ENCODE measurements at places on chromosomes 4 and X.
A peak's percentile ranks its signal among the peaks of the same experiment; 100 is the strongest.

- DNase-seq = no peak
- H3K4me3 ChIP-seq = no peak overlapping the region
- H3K27me3 ChIP-seq = no peaks in the 10 kb centered on the region
- no peak overlapping the region for H3K27ac ChIP-seq
- peaks cover 18% of the 10 kb centered on the region for H3K4me1 ChIP-seq
Measured at GRCh38 chr4:146333187-146333894, 119.0 kb downstream of the REELD1 start.

- H3K4me3 ChIP-seq = no peak overlapping the region
- DNase-seq = no peak
- no peaks in the 10 kb centered on the region for H3K36me3 ChIP-seq
- H3K27ac ChIP-seq = no peak overlapping the region
Measured at GRCh38 chr4:171710743-171711142, 102.5 kb upstream of the GALNTL6 start.

DNA sequence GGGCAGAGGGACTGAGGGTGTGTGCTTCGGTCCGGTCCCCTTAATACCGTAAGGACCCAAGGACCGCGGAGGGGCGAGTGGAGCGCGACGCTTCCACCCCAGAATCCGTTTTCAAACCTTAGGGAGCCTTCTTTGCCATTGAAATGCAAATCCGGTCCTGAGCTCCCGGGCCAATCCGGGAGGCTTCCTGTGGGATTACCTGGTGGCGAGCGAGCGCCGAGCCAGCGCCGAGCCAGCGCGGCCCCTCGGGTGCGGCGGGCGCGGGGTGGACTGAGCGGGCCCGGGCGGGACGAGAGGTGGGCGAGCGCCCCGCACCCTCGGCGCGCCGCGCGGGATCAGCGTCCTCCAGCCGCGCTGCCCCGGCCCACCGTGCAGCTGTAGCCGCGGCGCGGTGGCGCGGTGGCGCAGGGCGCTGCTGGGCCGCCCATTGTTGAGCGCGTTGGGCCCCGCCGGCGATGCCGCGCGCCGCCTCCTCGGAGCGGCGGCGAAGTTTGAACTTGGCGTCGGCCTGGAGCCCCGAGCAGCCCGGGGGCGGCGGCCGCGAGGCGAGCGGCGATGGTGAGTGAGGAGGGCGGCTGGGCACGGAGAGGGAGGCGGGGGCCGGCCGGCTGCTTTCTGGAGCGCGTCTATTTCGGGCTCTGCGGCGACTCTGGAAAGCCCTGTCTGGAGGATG lies 208.7 kb downstream of the SOWAHB start:
- H3K4me3 ChIP-seq = peak overlapping the region; percentile 65
- no peaks in the 10 kb centered on the region for H3K36me3 ChIP-seq
- H3K4me1 ChIP-seq = peaks cover 25% of the 10 kb centered on the region
- peaks cover 19% of the 10 kb centered on the region for H3K27me3 ChIP-seq

GRCh38 chr4:149344436-149344835 lies 471.2 kb downstream of the IQCM start:
- H3K36me3 ChIP-seq = no peaks in the 10 kb centered on the region
- no peak for DNase-seq

- H3K4me3 ChIP-seq = no peak overlapping the region
- H3K27me3 ChIP-seq = no peaks in the 10 kb centered on the region
- H3K36me3 ChIP-seq = no peaks in the 10 kb centered on the region
- peaks cover 40% of the 10 kb centered on the region for H3K4me1 ChIP-seq
- no peak for DNase-seq
- H3K27ac ChIP-seq = no peak overlapping the region
Measured at GRCh38 chr4:26344901-26345564, 24.2 kb downstream of the RBPJ start.

DNA sequence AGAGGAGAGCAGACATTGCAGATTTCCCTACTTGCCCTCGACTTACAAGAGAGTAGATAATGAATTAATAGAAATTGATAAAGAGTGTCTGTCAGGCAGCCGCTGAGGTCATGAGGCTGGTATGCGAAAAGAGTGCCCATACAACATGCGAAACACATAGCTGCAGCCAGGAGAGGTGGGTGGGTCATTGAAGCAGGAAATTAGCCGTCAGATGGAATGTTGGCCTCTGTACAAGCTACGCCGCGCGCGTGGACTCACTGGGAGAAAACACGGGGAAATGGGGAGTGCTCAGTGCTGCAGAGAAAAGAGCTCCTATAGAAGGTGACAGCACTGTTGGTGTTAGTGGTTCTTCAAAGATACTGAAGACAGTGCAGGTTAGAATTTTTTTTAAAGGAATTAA lies 125.1 kb downstream of the RAPGEF2 start:
- DNase-seq = peak; percentile 75
- H3K4me3 ChIP-seq = peak overlapping the region; percentile 28
- H3K36me3 ChIP-seq = no peaks in the 10 kb centered on the region
- H3K27ac ChIP-seq = peak overlapping the region; percentile 60
- peaks cover 31% of the 10 kb centered on the region for H3K4me1 ChIP-seq
- no peaks in the 10 kb centered on the region for H3K27me3 ChIP-seq

GRCh38 chrX:150182161-150182560 lies 181.0 kb upstream of the MAMLD1 start:
- H3K27ac ChIP-seq = no peak overlapping the region
- H3K4me1 ChIP-seq = no peaks in the 10 kb centered on the region
- DNase-seq = no peak
- H3K36me3 ChIP-seq = no peaks in the 10 kb centered on the region

DNA sequence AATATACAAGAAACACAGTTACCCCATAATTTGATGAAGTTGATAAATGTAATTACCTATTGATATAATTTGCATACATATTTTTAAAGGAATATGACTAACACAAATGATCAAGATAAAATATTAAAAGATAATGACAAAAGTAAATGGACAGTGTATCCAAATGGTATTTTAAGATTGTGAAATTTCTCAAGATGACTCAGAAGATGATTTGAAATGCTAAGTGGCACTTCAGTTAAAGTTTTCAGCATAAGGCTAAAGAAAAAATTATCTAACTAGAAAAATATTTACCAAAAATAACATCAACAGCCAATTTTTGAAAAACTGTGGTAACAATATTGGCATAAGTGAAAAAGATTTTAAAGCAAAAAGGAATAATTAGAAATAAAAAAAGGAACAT lies 248.4 kb upstream of the NDST4 start:
- no peak overlapping the region for H3K27ac ChIP-seq
- H3K36me3 ChIP-seq = no peaks in the 10 kb centered on the region
- no peaks in the 10 kb centered on the region for H3K4me1 ChIP-seq
- DNase-seq = no peak

GRCh38 chr4:128153800-128154199 lies 92.7 kb downstream of the LARP1B start:
- H3K4me3 ChIP-seq = no peak overlapping the region
- no peak overlapping the region for H3K27ac ChIP-seq

- H3K27me3 ChIP-seq = no peaks in the 10 kb centered on the region
- no peaks in the 10 kb centered on the region for H3K4me1 ChIP-seq
- no peak overlapping the region for H3K4me3 ChIP-seq
- no peak overlapping the region for H3K27ac ChIP-seq
Measured at GRCh38 chrX:113726898-113727297, 857.0 kb upstream of the HTR2C start.

DNA sequence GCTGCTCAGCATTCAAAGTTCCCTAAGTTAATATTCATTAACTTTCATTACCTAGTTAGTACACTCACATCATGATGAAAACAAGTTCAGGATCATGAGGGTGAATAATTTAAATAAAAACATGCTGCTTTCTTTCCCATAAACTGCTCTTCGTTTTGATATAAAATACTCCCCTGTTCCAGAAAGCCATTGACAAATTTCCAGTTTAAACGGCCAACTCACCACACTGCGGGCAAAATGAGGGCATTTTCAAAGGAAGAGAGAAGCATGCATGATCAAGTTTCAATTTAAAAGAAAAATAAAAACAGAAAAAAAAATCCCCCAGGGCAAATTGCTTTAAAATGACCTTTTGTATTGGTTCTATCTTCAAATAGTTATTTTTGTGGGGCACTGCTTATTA lies 69.6 kb downstream of the EPHA5 start:
- H3K27ac ChIP-seq = no peak overlapping the region
- no peak overlapping the region for H3K4me3 ChIP-seq
- H3K27me3 ChIP-seq = no peaks in the 10 kb centered on the region
- no peaks in the 10 kb centered on the region for H3K4me1 ChIP-seq

DNA sequence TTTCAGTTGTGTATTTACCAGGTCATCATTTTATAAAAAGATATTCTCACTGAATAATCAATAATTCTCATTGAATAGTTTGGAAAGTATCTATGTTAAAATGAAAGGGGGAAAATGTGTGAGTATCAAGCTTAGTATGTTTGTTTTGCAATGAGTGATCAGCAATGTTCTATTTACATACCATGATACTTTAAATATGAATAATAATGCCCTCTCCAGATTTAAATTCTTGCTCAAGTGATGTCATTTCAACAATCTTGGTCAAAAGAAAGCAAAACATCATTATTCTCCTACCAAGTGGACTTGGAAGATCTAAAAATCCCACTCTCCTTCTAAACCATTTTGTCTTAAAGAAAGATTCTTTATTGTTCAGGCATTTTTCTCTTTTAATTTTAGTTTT lies 42.1 kb upstream of the ANKRD50 start:
- H3K36me3 ChIP-seq = no peaks in the 10 kb centered on the region
- H3K27me3 ChIP-seq = no peaks in the 10 kb centered on the region
- H3K4me1 ChIP-seq = no peaks in the 10 kb centered on the region
- H3K4me3 ChIP-seq = no peak overlapping the region

DNA sequence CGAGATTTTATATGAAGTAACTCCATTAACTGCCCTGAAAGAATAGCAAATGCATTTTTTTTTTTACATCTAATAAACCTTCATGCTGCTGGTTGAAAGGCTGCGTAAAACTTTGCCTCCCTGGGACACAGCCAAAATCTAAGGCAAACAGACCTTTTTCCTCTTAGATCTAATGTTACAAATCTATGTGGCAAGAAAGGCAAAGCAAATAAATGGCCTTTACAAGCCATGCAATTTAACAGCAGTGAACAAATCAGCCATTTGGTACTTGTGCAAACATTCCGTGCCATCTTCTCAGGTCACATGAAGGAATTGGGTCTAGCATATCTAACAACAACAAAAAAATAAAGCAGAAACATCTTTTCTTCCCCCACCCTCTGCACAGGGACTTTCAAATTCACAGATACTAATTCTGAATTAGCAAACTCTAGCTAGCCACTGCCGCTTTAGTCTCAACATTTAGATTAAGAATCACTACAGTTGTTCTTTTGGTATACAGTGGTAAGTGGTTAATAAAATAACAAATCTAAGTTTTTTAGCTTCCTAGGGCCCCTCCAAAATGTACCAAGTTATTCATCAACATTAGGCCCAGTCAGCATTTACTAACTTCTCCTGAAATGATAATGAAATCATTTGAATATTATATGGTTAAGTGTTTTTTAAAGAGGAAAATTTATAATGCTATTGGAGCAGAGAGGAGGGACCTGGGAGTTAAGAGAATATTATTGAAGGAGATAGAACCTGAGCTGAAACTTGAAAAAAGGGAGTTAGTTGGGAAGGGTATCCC lies 593.8 kb downstream of the SMARCA1 start:
- no peaks in the 10 kb centered on the region for H3K36me3 ChIP-seq
- no peak for DNase-seq
- H3K27me3 ChIP-seq = no peaks in the 10 kb centered on the region
- no peak overlapping the region for H3K27ac ChIP-seq
- no peak overlapping the region for H3K4me3 ChIP-seq

- H3K36me3 ChIP-seq = peaks cover 15% of the 10 kb centered on the region
- H3K4me1 ChIP-seq = peaks cover 65% of the 10 kb centered on the region
- H3K27me3 ChIP-seq = no peaks in the 10 kb centered on the region
- peak overlapping the region; percentile 69 for H3K4me3 ChIP-seq
- DNase-seq = no peak
- peak overlapping the region; percentile 95 for H3K27ac ChIP-seq
Measured at GRCh38 chr4:143186212-143186611, 1.5 kb downstream of the USP38 start.

DNA sequence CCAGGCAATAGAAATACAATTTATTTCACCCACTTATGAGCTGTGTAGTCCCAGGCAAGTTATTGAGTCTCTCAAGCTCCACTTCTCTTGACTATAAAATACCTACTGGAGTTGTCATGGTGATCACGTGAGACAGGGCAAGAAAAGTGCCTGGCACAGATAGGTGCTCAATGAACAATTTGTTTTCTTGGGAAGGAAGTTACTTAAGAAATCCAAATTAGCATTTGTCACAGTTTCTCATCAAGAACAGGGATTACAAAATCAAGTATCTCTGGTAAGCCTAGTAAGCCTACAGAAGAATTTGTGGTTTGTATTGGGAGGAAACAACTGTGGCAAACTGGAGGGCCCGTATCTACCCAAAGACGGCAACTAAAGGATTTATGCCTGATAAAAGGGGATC lies 37.5 kb upstream of the RASGEF1B start:
- no peak overlapping the region for H3K27ac ChIP-seq
- DNase-seq = no peak
- H3K4me3 ChIP-seq = no peak overlapping the region
- no peaks in the 10 kb centered on the region for H3K27me3 ChIP-seq
- H3K36me3 ChIP-seq = no peaks in the 10 kb centered on the region

DNA sequence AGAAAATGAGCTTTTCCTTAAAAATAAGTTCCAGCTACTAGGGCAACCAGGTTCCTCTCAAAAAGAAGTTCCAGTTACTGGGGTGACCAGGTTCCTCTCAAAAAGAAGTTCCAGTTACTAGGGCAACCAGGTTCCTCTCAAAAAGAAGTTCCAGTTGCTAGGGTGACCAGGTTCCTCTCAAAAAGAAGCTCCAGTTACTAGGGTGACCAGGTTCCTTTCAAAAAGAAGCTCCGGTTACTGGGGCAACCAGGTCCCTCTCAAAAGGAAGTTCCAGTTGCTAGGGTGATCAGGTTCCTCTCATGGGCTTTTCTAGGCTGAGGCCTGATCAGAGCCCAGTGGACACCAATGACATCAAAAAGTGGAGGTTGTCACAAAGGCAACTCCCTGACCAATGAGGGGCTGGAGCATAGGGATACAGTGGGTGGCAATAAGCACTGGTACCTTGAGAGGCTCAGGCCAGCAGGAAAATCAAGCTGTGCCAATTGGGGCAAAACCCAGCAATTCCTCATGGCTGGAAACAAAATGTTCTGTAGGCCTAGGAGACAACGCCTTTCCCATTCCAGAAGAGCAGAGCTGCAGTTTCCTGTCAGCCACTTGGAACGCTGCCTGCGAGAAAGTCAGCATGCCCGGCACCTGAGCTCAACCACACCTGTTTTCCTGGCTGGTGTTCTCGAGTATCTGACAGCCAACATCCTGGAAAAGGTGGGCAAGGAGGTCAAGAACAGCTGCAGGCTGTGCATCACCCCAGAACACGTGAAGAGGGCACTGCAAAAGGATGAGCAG lies 12.3 kb upstream of the SYTL5 start:
- no peaks in the 10 kb centered on the region for H3K27me3 ChIP-seq
- no peak overlapping the region for H3K27ac ChIP-seq
- no peaks in the 10 kb centered on the region for H3K36me3 ChIP-seq
- no peaks in the 10 kb centered on the region for H3K4me1 ChIP-seq

- peaks cover 30% of the 10 kb centered on the region for H3K4me1 ChIP-seq
- H3K27ac ChIP-seq = no peak overlapping the region
- H3K36me3 ChIP-seq = peaks cover 17% of the 10 kb centered on the region
- no peaks in the 10 kb centered on the region for H3K27me3 ChIP-seq
Measured at GRCh38 chr4:1730532-1731135, 9.3 kb downstream of the TACC3 start.

GRCh38 chrX:132063334-132063733 lies 40.2 kb downstream of the STK26 start:
- H3K4me3 ChIP-seq = no peak overlapping the region
- DNase-seq = no peak
- no peaks in the 10 kb centered on the region for H3K27me3 ChIP-seq
- H3K27ac ChIP-seq = no peak overlapping the region
- H3K4me1 ChIP-seq = no peaks in the 10 kb centered on the region

GRCh38 chr4:150402871-150403272 lies 179.1 kb upstream of the MAB21L2 start:
- H3K27ac ChIP-seq = no peak overlapping the region
- H3K36me3 ChIP-seq = peaks cover 8% of the 10 kb centered on the region
- no peak for DNase-seq
- H3K4me3 ChIP-seq = no peak overlapping the region
- H3K27me3 ChIP-seq = no peaks in the 10 kb centered on the region
- no peaks in the 10 kb centered on the region for H3K4me1 ChIP-seq

All from suprapubic skin (tissue), 4 donors.